ENCODE measurements at places on chromosomes 7 and 10.

- DNase-seq: no peak
Observed at GRCh38 chr7:66737667-66738066, 2.9 kb upstream of the RABGEF1 start.

DNA sequence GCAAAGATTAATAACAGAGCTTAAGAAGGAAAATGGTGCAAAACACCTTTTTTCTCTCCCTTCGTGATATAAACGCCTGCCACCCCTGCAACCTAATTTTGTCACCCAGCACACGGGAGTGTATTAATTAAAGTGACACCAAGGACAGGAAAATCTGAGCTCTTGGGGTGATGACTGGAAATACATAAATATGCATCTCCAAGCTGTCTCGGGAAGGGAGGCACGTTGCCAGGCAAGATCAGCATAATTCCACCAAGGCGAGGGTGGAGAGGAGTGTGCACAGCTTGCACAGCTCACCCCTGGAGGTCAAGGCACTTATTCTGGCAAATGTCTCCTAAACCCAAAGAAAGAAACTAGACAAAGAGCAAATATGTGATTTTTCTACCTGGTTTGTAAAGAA, 700.9 kb downstream of the GRID1 start:
- DNase-seq: no peak

GRCh38 chr7:132895231-132895630, 186.7 kb downstream of the CHCHD3 start:
- DNase-seq: no peak

DNA sequence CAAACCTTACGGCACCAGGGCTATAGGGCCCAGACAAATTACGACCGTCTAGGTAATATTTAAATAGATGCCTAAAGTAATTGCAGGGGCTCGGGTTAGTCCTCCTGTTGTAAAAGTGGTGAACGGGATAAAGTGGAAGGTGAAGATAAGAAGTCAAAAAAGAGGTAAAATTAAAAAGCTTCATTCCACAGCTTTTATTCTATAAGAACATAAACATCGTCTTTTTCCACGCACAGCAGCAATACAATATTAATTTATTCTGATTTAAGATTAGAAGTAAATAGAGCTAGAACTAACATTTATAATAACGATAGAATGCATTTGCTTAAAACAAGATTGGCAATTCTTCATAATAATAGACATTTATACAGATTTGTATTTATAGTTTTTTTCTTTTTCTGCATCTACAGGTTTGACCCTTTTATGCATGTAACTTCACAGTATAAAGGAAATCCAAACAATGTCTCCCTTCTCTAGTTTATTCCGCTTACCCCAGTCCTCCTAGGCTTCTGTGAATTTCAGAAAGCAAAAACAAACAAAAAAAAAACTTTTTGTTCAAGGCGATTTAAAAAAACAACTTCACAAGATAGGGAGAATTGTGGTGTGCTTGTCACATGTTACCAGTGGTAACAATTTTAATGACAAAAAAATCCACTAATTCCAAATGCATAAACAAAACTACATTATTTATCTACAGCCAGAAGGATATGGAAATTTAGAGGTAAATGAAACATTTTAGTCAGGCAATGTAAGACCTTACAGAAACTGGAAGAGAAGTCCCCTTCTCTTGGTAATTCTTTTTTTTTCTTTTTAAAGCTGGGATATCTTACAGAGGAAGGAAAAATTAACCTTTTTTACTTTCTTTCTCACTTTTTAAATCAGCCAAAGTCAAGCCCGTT, 3.4 kb downstream of the HOXA10 start:
- DNase-seq: no peak

GRCh38 chr10:131848296-131848695, 52.5 kb upstream of the PPP2R2D start:
- no peak for DNase-seq

GRCh38 chr10:1515780-1516491, 221.4 kb downstream of the ADARB2 start:
- no peak for DNase-seq
